ENCODE measurements at places on chromosomes 4 and X.

- DNase-seq: no peak
Observed at GRCh38 chrX:108426262-108426661, 12.0 kb downstream of the COL4A6 start.

DNA sequence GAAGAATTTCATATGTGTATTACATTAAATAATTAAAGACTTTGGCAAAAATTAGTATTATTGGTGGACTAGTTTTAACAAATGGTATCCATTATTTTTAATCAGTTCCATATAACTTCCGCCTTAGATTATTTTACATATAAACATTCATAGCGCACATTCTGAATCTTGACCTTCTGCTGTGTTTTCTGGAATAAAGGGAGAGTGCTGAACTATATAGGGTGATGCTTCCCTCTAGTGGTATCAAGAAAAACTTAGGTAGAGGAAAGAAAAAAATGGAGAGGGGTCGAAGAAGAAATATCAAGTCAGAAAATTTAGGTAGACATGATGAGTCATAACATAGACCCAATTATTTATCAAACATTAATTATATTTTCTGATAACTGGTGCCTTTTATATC is 155.6 kb upstream of the PACRGL start:
- peak; percentile 19 for DNase-seq

DNA sequence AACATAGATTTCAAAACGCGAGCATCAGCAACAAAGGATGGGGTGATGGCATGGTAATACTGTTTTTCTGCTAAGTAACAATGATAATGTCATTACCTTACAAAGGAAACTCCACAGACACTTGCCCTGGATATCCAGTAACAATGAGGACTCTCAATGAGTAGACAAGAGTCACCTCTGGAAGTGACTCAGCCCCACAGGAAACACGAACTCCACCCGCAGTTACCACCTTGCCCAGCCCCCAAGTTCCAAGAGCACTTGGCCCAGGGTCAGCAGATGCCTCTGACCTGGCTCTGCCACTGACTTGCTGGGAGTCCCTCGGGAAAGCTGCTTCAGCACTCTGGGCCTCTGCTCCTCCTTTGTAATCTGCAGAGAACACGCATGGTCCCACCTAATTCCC is 110.3 kb upstream of the MAP3K15 start:
- DNase-seq: peak; percentile 12

DNA sequence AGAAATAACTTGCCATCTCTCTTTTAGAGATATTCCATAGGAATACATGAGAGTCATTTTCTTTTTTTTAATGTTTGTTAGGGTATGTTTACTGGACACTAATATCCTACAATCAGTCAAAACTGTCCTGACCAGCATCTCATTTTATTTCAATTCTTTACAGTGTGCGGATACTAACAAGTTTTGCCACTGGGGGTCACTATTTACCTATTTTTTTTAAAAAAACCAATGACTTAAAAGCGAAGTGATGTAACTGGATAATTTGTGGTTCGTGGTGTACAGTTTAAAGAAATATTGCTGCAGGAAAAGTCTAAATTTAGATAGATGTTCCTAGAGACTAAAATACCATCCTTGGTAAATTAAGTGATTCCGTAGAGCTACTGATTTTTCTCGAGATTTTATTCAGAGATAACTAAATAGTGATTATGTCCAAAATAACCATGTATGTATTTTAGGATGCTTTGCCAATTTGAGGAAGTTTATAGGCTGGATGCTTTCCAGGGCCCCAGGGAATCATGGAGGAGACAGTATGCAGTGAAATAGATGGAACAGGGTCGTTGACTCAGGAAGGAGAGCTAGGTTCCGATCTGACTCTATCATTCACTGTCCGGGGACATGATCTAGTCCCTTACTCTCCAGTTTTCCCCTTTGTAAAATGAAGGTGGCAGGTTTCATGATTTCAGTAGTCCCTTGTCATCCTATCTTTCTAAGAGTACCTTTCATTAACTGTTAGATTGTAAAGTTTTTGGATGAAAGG is 34.0 kb upstream of the GNPDA2 start:
- no peak for DNase-seq

- no peak for DNase-seq
Observed at GRCh38 chrX:3443184-3443583, 96.7 kb upstream of the MXRA5 start.

DNA sequence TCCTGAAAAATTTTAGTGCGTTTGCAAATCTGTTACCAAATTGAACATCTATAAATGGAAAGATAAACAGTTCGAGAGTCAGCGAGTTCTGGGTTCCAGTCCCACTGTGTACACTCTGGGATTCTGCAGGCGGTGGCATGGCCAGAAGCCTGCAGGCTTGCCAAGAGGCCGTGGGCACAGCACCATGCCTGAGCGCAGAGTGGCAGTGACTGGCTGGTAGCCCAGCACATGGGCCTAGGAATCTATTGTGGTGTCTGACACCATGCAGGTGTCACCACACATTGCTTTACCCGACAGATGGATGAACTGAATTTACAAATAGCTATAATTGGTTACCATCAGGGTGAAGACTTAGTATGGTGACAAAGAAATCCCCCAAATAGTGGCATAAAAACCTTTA is 71.7 kb upstream of the TLR3 start:
- DNase-seq: no peak

GRCh38 chr4:151484396-151485102 is 75.6 kb downstream of the FHIP1A start:
- peak; percentile 90 for DNase-seq

DNA sequence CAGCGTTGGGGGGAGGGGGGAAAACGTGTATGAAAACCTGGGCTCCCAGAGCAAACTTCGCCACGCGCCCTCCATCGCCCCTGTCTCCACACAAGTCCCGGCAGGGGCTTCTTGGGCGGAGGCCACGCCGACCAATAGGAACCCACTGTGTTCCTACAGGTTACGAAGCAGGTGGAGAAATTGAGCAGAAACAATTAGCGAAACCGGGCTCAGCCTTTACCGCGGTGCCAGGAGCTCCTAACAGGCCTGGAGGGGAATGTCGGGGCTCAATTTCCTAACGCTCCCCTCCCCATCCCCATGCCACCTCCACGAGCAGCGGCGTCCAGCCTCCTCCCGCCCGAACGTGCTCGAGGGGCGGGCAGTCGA is 589 bp upstream of the KIT start:
- DNase-seq: no peak

DNA sequence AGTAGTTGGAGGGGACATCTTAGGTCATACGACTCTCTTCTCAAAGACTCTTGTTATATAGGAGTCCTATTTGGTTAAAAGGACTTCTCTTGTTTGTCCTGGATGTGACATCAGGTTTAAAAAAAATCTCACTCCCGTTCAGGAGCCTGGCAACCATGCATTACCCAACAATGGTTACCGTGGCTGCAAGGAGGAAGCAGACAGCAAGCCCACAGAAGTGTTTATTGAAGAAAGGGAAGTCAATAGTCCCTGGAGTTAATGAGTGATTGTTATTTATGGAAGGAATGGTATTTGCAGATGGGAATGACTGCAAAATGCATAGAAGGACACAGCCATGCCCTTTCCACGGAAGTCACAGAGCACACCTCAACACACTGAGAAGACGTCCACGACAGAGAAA is 75.9 kb upstream of the ENPP6 start:
- no peak for DNase-seq

DNA sequence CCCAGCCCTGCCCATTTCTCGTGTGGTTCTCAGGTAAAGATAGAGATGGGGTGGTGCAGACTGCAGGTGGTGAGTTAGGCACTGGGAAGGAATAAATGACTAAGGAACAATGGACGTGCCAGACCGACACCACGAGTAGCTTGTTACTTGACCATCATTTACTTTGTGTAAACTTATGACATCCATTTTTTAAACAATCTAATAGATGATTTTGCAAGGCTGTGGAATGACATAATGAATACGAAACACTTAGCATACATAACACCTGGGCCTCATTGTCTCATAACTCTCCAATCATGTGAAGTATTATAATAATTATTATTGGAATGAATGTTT is 137.3 kb upstream of the CPEB2 start:
- no peak for DNase-seq

DNA sequence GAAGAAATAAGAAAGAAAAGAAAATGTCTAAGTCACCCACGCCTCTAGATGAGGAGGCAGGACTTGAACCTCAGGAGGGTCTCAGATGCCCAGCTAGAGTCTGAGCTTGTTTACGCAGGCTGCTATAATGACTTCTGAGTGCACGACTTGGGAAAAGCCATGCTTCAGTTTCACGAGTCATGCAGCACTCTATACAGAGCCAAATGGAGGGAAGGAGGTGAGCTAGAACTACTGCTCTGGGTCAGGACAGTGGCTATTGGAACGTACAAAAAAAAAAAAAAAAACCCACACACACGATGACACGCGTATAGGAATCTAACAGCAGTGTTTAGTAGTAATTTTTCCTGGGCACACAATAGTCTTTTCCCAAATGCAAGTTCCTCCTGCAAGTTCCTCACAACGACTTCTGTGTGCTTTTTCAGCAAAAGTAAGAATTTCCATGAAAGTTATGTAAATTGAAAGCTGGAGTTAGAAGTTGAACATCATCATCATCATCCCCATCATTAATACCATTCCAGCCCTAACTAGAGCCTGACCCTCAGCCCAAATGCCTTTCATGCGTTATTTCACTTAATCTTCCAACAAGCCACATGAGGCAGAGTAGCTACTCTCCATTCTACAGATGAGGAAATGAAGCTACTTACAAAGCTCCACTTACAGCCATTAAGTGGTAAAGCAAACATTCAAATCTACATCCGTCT is 36.6 kb downstream of the IRF2 start:
- DNase-seq: no peak

GRCh38 chrX:11967986-11968869 is 170.0 kb upstream of the FRMPD4 start:
- DNase-seq: peak; percentile 81

- peak; percentile 11 for DNase-seq
Observed at GRCh38 chr4:136687118-136687517, 845.2 kb downstream of the PCDH18 start.

- no peak for DNase-seq
Observed at GRCh38 chrX:112627206-112627605, 52.5 kb downstream of the LHFPL1 start.

DNA sequence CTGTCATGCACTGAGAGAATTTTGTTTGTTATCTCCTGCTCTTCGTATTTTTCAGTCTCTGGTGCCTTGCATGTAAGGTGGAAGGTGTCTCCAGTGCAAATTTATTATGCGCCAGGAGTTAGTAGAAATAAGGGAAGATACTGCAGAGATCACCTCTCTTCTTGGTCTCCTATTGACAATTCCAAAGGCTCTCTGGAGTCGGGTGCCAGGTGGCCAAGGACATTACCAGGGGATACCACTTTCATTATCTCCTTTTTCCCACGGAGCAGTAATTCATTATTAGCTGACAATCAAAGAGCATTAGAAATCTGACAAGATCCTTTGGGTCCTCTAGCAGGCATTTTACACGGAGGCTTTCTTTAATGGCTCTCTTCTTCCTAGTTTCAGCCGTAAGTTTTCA is 26.0 kb downstream of the ADD1 start:
- DNase-seq: no peak

- no peak for DNase-seq
Observed at GRCh38 chr4:30716681-30717207, 3.4 kb upstream of the PCDH7 start.

DNA sequence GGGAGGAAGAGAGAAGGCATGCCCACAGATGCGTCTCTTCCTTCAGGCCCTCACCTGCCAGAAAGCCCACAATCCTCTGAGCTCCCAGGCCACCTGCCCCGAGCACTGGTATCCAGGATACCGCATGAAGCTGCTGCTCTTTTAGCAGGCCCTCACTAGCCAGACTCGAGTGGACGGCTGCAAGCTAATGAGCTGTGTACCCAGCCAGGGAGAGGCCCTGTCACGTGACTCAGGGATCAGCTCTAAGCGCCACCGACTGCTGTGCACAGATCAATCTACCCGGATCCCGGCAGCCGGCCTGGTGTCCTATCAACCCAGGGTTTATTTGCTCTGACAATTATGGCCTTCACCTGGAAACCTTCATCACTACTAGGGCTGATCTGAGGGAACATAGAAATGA is 39.0 kb downstream of the BCOR start:
- no peak for DNase-seq

DNA sequence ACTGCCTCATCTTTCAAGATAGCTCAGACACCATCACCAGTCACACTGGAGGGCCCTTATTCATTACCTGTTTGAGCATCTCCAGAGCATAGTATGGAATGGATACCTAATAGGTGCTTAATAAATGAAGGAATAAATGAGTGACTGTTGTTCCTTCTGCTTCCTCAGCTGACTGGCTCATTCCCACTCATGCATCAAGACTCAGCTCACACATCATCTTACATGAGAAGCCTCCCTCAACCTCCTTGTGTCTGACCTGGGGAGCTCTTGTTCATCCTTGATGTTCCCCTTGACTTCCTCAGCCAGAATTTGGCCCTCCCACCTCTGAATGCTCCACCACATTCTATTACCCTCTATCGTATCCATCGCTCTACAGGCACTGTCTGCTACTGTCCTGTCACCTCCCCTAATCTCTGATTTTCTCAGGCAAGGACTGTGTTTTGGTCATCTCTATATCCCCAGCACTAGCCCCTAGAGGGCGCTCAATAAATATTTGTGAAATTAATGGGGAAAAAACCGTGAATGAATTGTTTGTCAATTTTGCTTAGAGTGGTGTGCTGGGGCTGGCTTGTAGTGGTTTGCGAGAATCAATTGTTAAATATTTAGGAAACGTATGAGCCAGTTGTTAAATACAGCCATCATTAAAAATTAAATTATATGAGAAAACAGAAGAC is 88.3 kb downstream of the NHSL2 start:
- DNase-seq: no peak

- no peak for DNase-seq
Observed at GRCh38 chrX:3445806-3446490, 99.5 kb upstream of the MXRA5 start.

- DNase-seq: no peak
Observed at GRCh38 chrX:148930206-148930729, 429.9 kb downstream of the AFF2 start.

GRCh38 chrX:8847360-8847759 is 46.2 kb upstream of the FAM9A start:
- DNase-seq: no peak

DNA sequence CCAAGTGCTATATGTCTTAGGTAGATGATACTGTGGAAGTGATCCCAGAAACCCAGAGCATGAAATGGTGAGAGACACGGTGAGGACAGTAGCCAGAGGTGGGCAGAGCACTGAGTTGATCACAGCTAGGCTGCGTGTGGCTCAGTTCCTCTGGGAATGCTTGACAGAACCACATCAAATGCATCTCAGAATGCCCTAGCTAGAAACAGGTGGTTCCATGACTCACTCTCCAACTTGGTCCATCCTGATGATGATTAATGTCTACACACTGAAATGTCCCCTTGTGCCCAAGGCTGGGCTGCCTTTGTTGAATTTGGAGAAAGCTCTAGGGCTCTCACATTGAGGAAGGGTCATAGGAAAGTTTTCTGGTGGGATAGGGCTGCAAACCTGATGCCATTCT is 113.6 kb downstream of the ZNF518B start:
- no peak for DNase-seq

- no peak for DNase-seq
Observed at GRCh38 chrX:69900491-69900890, 149.2 kb downstream of the AWAT2 start.

DNA sequence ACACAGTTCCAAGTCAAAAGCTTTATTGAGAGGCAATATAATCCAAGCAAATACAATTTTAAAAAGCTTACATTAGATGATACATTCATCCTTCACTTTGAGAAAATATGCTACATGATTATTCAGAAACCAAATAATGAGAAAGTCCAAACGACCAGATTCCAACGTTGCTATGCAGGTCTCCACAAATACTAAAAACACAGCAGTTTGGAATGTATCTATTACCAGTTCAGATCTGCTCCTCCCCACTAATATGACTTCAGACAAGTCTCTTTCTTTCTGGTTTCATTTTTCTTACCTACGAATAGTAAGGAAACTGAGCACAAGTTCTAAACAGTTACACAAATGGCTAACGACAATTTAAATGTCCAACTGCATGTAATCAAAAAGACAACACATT is 9.5 kb downstream of the NAF1 start:
- no peak for DNase-seq
